ENCODE measurements at places on chromosomes 13 and 19.

GRCh38 chr13:42396501-42396900, 124.5 kb downstream of the AKAP11 start:
- DNase-seq: no peak

DNA sequence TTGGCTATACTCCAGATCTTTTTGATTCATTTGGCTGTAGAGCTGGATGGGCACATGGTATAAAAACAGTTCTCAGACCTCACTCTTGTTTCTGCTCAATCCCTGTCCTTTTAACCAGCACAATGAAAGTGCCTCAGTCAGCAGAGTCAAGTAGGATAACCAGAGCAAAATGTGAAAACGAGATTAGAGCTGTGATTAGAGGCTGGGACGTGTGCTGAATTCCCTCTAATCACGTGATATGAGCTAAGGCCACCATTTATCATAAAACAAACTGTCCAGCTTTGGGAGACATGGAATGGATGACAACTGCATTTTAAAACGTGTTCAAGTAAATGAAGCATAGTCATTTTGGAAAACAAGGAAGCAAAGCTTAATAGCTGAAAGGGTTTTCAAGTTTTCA, 54.1 kb downstream of the GJA3 start:
- no peak for DNase-seq

GRCh38 chr19:34317311-34317927, 47.6 kb upstream of the GPI start:
- DNase-seq: no peak

- no peak for DNase-seq
Observed at GRCh38 chr13:105774739-105775460, 760.6 kb downstream of the EFNB2 start.

DNA sequence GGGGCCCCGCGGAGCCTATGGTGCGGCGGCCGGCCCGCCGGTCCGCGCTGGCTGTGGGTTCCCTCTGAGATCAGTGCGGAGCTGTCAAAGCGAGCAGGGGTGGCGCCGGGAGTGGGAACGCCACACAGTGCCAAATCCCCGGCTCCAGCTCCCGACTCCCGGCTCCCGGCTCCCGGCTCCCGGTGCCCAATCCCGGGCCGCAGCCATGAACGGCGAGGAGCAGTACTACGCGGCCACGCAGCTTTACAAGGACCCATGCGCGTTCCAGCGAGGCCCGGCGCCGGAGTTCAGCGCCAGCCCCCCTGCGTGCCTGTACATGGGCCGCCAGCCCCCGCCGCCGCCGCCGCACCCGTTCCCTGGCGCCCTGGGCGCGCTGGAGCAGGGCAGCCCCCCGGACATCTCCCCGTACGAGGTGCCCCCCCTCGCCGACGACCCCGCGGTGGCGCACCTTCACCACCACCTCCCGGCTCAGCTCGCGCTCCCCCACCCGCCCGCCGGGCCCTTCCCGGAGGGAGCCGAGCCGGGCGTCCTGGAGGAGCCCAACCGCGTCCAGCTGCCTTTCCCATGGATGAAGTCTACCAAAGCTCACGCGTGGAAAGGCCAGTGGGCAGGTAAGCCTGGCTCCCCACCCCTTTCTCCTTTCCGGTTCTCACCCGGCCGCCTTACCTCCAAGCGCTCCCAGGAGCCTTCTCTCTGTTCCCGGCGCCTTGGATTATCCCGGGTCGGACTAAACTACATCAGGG, at the start of gene PDX1:
Gene PDX1 (plus strand): TSS at position 67 of the 743 bp plus-strand sequence. CDS start 139 bp downstream, at position 206.
- DNase-seq: no peak

GRCh38 chr19:39199025-39199424, 2.3 kb downstream of the NCCRP1 start:
- DNase-seq: peak; percentile 67

- no peak for DNase-seq
Observed at GRCh38 chr19:604355-604754, 14.7 kb downstream of the HCN2 start.

- DNase-seq: no peak
Observed at GRCh38 chr13:34369931-34370330, 552.0 kb downstream of the RFC3 start.

DNA sequence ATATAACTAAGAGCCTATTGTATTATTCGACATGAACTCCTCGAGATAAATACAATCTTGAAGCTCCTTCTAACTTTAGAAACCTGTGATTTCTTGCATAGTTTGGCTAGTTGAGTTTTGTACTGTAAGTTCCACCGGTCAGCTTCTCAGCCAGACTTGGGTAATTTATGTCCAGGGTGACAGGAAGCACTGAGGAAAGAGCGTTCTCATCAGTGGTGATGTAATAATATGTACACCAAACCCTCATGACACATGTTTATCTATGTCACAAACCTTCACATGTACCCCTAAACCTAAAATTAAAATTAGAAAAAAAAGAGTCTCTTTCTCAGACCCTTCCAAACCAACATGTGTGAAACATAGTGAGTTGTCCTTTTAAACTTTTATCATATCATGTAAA, 205.7 kb downstream of the KCNRG start:
- no peak for DNase-seq

DNA sequence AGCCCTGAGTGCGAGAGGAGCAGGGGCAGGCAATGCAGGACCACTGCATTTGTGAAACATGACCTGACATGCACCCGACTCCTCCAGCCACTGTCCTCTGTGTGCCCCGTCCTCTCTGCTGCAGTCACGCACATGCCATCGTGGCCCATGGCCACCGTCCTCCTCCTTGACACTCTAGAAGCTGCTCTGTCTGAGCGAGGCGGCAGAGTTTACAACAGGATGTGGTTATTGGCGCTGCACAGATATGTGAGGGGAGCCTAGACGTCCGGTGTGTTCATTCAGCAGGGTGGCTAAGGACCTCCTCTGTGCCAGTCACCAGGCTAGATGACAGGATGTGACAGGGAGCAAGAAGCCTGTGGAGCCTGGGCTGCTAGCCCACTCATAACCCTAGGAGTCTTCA, 277.8 kb downstream of the FOXO1 start:
- DNase-seq: no peak

DNA sequence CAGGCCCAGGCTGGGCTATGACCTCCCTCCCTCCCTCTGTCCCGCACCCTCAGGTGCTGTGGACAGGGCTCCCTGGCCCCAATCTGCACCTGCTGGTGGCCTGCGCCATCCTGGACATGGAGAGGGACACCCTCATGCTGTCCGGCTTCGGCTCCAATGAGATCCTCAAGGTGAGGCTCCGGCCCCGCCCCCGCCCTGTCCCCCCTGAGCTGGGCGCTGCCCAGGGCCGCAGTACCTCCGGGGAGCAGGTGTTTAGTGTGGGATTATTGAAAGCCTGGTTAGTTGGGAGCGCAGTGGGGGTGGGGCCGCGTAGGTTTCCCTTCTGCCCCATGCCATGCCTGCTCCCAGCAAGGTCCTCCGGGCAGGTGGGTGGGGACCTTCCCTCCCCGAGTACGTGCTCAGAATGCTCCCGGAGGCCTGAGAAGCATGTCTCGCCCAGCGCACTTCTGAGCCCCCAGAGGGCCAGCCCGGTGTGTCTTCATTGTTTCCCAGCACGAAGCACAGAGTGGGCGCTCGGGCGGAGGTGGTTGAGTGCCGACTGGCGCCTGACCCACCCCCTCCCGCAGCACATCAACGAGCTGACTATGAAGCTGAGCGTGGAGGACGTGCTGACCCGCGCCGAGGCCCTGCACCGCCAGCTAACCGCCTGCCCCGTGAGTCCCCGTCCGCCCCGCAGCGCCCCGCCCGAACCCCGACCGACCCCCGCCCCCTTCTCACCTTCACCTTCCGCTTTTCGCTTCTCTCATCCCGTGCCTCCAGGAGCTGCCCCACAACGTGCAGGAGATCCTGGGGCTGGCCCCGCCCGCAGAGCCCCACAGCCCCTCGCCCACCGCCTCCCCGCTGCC, 8.8 kb downstream of the IL4I1 start:
- no peak for DNase-seq

DNA sequence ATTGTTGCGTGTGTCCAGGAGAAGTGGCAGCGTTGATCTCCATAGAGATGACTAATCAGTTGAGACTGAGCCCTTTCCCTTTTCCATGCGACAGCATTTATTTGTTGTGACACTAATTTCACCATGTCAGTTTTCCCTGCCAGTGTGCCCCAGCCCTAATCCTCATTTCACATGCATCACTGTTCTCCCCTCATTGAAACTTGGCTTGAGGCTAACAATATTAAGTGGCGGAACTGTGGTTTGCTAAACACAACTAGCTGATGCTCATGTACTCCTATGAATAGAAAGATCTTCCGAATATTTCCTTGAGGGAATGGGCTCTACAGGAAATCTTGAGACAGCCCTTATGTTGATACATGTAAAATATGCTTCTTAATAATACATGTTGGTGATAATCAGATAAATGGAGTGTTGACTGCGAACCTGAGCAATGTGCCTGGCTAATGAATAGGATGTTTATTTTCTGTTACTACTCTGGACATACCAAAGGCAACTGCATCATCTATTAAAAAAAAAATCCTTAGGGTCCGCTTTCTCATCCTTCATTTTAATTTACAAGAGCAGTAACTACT, 258.6 kb downstream of the ATP8A2 start:
- no peak for DNase-seq

DNA sequence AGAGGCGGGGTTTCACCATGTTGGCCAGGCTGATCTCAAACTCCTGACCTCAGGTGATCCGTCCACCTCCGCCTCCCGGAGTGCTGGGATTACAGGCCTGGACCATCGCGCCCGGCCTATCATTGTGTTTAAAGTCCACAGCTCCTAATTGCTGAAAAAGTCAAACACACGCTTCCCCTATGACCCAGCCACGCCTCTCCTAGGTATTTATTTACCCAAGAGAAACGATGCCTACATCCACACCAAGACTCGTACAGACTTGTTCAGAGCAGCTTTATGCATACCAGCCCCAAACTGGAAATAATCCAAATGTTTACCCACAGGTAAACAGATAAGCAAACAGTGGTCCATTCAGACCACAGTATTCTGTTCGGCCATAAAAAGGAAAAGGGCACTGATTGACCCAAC, 15.1 kb downstream of the ZNRF4 start:
- DNase-seq: no peak

DNA sequence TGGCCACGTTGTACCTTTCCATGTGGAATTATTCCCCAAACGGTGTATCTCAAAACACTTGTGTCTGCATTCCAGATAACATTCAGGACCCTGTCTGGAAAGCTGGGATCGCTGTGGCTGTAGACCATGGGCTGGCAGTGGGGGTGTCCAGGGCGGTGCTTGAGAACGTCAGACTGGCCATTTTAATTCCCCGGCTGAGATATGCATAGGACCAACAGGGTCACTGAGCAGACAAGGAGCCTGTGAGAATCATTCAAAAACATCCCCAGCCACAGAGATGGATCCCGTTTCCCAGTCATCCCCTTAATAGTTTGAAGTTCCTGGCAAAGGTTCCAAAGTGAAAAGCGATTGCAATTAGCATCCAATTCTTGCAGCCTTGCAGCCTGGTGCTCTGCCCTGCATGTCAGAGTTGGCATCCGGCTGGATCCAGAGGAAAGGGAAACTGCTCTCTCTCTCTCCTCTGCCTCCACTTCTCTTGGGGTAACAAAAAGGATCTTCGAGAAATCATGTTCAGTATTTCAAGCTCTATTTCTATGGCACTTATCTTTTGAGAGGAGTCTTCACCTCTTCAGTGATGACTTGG, 41.6 kb downstream of the IFT88 start:
- DNase-seq: peak; percentile 36

- no peak for DNase-seq
Observed at GRCh38 chr13:114101358-114102130, 30.9 kb downstream of the RASA3 start.

- DNase-seq: no peak
Observed at GRCh38 chr13:47481536-47481935, 519.5 kb downstream of the SUCLA2 start.

DNA sequence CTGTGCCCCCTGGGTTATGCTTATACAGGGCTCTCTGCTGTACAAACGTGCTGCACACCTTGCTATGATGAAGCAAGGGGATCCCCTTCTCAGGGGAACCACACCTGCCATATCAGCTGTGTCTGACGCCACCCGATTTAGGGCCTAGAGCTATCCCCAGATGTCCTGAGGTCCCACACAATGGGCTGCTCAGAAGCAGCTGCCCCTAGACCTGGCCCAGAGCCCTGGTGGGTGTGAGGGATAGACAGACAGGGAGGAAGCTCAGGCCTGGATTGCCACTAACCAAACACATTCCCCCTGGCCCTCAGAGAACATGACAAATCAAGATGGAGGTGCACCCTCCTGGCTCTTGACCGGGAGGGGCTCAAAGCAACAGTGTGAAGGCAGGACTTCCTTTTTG, 59.3 kb downstream of the TSHZ3 start:
- no peak for DNase-seq

DNA sequence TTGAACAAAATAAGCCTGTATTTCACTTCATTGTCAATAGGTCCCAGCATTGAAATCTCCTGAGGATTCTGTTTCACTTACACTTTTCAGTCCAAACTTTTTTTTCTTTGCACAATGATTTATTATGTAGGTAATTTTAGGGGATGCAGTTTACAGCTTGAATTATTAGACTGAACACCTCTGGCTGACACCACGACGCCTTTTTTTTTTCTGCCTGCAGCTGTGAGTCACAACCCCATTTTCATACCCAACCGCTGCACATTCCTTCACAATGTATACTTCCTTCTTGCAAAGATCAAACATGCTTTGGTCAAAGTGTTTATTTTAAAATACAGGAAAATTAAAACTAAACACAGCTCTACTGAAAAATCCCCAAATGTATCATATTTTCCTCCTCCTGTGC, 11.4 kb downstream of the ZIC2 start:
- no peak for DNase-seq

- peak; percentile 74 for DNase-seq
Observed at GRCh38 chr19:18932216-18932841, 8.7 kb downstream of the HOMER3 start.

DNA sequence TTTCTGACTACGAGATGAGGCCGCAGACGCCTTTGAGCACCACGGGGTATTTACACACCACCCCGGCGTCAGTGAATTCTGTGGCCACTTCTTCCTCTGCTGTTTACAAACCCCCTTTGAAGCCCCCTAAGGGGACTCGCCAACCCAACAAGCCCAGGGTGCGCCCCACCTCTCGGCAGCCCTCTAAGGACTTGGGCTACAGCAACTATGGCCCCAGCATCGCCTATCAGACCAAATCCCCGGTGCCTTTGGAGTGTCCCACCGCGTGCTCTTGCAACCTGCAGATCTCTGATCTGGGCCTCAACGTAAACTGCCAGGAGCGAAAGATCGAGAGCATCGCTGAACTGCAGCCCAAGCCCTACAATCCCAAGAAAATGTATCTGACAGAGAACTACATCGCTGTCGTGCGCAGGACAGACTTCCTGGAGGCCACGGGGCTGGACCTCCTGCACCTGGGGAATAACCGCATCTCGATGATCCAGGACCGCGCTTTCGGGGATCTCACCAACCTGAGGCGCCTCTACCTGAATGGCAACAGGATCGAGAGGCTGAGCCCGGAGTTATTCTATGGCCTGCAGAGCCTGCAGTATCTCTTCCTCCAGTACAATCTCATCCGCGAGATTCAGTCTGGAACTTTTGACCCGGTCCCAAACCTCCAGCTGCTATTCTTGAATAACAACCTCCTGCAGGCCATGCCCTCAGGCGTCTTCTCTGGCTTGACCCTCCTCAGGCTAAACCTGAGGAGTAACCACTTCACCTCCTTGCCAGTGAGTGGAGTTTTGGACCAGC, 5.3 kb downstream of the SLITRK5 start:
- DNase-seq: no peak

Data from Ammon's horn (tissue), 1 donor.